ENCODE measurements at places on chromosomes 16 and 17. TPM values are rescaled to one million over a fixed set of nuclear protein-coding genes. Genes with fewer than 3 reads are reported as not detected.

The LDHD gene
- 16.9 TPM for total RNA-seq

The ZNF287 gene
- 8.1 TPM for total RNA-seq

The BTBD17 gene
- total RNA-seq: not detected

The VPS9D1 gene
- 17.7 TPM for total RNA-seq

The MAP2K4 gene
- total RNA-seq: 51.0 TPM

The SLC26A11 gene
- total RNA-seq: 25.5 TPM

The TBX21 gene
- 1.2 TPM for total RNA-seq

The CDK5R1 gene
- 0.83 TPM for total RNA-seq

The CACNG4 gene
- 0.57 TPM for total RNA-seq

The COX10 gene
- total RNA-seq: 24.9 TPM

The ACSM2A gene
- total RNA-seq: not detected

The ZNF668 gene
- 12.8 TPM for total RNA-seq

The CES4A gene
- 17.7 TPM for total RNA-seq

The NEUROD2 gene
- not detected for total RNA-seq

The VTN gene
- total RNA-seq: 1.0 TPM

The WNT3 gene
- total RNA-seq: 1.0 TPM

The TMEM204 gene
- 32.8 TPM for total RNA-seq

The CCL7 gene
- not detected for total RNA-seq

The OR1F1 gene
- total RNA-seq: not detected

The TNFRSF17 gene
- total RNA-seq: 2.2 TPM

The GP1BA gene
- total RNA-seq: not detected

The NGFR gene
- 10.0 TPM for total RNA-seq

The COTL1 gene
- total RNA-seq: 79.6 TPM

The OR1A1 gene
- total RNA-seq: not detected

The BAIAP3 gene
- total RNA-seq: 3.9 TPM

The LPCAT2 gene
- 23.6 TPM for total RNA-seq

The PPL gene
- total RNA-seq: 108 TPM

The EPOP gene
- 3.4 TPM for total RNA-seq

The STH gene
- not detected for total RNA-seq

The CLDN7 gene
- total RNA-seq: 157 TPM

The SGCA gene
- 16.9 TPM for total RNA-seq

The TMEM88 gene
- total RNA-seq: 9.9 TPM

The TMC5 gene
- 21.1 TPM for total RNA-seq

The MYL11 gene
- 2.9 TPM for total RNA-seq

The ZNF385C gene
- 1.2 TPM for total RNA-seq

The CCL13 gene
- total RNA-seq: 2.1 TPM

The C16orf54 gene
- total RNA-seq: 1.6 TPM

The TMC8 gene
- total RNA-seq: 18.2 TPM

The SETD1A gene
- total RNA-seq: 19.6 TPM

The SOST gene
- not detected for total RNA-seq

The SSH2 gene
- total RNA-seq: 41.1 TPM

The TRPV3 gene
- total RNA-seq: 4.3 TPM

The CLEC18B gene
- total RNA-seq: 2.4 TPM

The FA2H gene
- total RNA-seq: 9.8 TPM

The KCNJ18 gene
- total RNA-seq: not detected

The ETV4 gene
- total RNA-seq: 3.7 TPM

The OR2C1 gene
- not detected for total RNA-seq

The KRT33A gene
- total RNA-seq: not detected

The UTS2R gene
- not detected for total RNA-seq

The CCL14 gene
- total RNA-seq: 46.9 TPM

The MSLN gene
- total RNA-seq: 1.4 TPM

The BAHCC1 gene
- 23.7 TPM for total RNA-seq

The PPM1E gene
- total RNA-seq: 0.39 TPM

Measured in ureter (tissue), 1 donor.